ENCODE measurements at places on chromosomes 1 and 21.

- no peak for DNase-seq
Measured at GRCh38 chr1:116365353-116365780, 7.7 kb upstream of the ATP1A1 start.

- DNase-seq, result no peak
Measured at GRCh38 chr1:227378871-227379554, 60.7 kb upstream of the CDC42BPA start.

DNA sequence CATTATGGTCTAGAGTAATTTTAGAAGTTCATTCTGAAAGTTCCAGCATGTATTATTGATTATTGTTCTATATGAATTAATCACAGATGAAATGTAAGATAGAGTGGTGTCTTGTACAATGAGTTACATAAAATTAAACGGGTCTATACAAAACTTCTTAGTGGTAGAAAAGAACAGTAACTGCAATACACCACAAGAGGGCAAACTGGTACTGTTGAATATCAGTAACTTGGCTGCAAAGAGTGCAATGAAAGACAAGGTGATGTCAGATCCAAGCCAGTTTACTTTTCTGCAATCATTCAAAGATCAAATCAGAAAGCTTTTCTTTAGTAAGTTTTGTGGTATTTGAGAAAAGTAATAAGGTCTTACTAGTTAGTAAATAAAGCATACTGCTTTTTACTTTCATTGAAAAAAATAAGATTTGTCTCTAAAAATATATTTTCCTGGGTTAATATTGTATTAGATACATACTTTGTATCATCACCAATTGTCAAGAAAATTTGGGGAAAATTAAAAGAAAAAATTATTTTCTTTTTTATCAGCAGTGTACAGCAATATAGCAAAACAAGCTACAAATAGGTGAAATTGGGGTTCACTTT lies 66.4 kb upstream of the BTG3 start:
- DNase-seq, result no peak

DNA sequence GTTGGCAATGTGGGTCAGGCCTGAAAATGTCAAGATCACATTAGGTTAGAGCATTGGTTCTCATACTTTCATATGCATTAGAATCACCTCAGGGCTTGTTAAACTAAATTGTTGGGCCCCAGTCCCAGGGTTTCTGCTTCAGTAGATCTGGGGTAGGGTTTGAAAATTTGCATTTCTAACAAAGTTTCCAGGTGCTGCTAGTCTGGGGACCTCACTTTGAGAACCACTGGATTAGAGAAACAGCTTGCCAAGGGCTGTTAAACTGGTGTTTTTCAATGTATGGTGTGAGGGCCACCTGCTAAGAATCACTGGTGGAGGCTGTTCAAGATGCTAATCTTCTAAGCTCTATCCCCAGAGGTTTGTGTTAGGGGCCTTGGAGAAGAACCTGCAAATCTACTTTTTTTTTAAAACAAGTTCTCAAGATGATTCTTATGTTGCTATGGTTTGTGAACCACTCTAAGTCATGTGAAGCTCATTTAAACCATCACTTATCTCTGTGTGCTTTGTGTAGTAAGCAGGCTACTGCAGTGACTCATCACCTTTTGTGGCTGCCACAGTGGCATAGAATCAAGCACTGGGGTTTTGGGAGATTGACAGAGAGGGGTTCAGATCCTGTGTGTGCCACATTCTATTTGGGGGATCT lies 152.2 kb downstream of the S1PR1 start:
- no peak for DNase-seq

- DNase-seq, result no peak
Measured at GRCh38 chr1:213327017-213327667, 276.1 kb downstream of the RPS6KC1 start.

GRCh38 chr1:228508840-228509415 lies 21.7 kb downstream of the RNF187 start:
- no peak for DNase-seq

DNA sequence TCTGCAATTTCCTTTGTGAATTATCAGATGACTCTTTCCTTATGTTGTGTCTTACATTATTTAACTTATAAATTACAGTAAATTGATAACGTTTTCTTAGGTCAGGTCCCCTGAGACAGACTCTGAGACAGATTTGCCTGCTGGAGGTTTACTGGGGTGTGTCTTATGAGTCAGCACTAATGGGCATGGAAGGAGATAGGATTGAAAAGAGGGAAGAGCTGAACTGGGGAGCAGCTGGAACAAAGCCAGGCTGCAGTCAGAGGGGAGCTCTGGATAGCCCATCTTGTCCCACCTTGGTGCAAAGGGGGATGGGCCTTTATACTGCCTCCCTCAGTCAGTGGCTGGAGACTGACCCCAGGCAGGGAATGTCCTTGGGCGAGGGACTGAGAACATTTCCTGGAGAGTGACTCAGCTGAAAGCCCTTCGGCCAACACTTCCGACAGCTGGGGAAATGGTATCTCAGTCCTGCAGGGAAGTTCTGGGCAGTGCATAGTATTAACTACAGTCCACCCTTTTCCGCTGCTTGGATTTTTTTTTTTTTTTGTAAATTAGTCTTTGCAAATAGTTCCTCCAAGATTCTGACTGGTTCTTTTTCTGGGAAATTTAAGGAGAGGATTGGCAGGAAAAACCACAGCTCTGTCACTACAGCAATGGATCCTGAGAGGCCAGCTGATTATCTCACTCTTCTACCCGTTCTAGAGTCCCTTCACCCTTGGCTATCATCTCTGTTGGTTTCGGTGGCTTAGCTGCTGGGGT lies 39.1 kb upstream of the CDC42BPA start:
- no peak for DNase-seq

DNA sequence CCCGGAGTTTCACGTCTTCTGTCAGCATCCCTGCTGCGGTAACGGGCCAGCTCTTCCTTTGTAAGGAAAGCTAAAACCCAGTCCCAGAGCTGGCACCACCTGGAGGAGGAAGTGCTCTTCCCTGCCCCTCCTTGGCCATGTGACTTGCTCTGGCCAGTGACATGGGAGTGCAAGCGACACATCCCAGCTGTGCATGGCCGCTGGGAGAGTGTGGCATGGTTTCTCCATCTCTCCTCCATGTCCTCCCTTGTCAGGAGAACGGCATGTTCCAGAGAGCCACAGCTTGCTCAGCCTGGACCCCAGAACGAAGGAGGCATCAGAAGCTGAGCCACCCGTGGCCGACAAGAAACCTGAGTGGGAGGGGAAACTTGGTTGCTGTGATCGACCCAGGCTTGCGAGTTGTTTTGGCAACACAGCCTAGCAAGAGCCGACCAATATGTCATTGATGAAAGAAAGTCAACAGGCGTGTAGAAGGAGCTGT lies 2.7 kb upstream of the PRXL2B start:
- no peak for DNase-seq

GRCh38 chr1:54229281-54229891 lies 29.4 kb downstream of the MRPL37 start:
- no peak for DNase-seq

- no peak for DNase-seq
Measured at GRCh38 chr1:53326598-53327181, 1.2 kb downstream of the LRP8 start.

All from stimulated activated CD4-positive, alpha-beta T cell treated with anti-CD3 and anti-CD28 coated beads, TNF-alpha, amount 100 ng/mL, for 24 hours (primary cell).